ENCODE measurements at places on chromosomes 6 and 20.

DNA sequence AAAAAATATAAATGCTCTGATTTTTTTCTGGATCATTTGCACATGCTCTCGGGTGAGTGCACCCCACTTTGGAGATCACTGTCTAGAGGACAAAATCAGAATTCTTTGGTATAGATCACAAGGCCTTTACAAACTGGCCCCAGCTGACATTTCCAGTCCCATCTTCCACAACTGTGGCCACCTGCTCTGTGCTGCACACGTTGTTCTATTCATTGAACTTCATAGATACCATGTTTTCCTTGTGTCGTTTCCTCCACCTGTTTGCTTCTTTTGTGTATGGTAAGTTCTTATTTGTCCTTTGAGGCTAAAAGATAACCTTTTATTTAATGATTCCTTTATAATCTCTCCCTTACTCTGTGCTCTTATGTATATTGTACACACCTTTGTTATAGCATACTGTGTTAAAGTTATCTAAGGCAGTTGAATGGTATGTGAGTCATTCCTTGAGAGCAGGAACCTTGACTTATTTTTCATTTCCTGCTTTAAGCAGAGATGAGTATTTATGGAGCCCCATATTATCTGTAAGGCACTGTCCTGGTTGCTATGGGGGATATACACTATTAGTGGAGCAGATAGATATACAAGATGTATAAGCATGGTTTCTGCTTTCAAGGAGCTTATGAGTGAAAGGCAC, 12.0 kb upstream of the SLC17A5 start:
- no peak for DNase-seq

DNA sequence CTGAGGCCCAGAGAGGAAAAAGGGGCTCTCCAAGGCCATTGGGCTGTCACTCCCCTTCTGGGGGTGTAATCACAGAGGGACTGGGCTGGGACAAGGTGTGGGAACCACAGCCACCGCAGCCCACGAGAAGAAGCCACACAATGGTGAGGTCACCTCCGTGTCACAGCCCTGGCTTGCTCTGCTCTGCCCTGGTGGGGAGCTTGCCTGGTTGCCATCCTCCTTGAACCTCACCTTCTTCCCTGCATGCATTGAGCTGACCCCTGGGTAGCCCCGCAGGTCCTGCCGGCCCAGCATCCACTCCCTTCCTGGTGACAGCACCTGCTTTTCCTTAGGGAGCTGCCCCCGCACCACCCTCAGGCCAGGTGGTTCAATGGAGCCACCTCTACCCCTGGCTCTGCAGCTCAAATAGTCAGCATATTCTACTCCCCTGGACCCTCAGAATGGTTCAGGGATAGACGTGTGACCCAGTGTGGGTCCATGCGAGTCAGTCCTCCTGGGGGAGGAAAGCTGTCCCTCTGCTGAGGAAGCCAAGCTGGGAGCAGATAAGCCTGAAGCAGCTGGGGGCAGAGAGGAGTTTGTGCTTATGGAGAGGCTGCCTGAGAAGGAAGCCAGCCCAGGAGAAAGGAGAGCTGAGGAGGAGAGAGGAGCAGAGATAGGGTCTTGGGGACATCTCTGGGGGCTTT, 21.3 kb downstream of the RBM38 start:
- no peak for DNase-seq

DNA sequence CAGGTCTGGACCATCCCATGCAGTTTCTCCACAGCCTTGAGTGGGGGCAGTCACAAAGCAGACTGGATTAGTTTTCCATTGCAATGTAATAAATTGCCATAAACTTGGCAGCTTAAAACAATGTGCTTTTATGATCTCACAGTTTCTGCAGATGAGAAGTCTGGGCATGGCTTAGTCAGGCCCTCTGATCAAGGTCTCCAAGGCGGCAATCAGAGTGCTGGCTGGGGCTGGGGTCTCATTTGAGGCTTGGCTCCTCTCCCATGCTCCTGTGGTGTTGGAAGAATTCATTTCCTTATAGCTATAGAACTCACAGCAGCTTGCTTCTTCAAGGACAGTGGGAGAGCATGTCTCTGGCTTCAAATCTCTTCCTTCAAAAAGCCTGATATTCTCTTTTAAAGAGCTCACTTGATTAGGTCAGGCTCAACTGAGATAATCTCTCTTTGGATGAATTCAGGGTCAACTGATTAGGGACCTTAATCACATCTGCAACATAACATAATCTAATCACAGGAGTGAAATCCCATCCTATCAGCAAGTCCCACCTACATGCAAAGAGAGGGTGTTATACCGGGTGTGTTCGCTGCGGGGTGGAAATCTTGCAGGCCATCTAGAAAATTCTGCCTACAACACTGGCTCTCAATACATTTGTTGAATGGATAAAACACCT, 77.4 kb upstream of the SULF2 start:
- DNase-seq: no peak

- DNase-seq: no peak
These were observed 235.0 kb upstream of the GMDS start for GRCh38 chr6:2480267-2480966.

GRCh38 chr6:16130932-16131387, 2.1 kb downstream of the MYLIP start:
- peak; percentile 32 for DNase-seq

DNA sequence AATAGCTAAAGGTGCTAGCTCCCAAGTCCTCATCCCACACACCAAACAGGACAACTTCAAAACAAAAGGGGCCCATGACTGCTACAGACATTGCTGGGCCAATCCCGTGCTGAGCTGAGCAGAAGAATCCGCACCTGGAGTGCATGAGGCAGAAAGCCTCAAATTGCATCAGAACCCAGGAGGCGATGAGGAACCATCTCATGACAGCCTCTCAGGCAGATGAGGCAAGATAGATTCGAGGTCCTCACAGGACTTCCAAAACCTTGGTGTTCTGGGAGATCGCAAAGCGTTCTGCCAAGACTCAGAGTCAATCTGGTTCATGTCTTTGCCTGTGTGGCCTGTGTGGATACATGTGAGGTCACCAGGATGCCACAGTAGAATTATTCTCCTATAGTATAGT, 32.8 kb upstream of the SSTR4 start:
- no peak for DNase-seq

GRCh38 chr6:155106456-155107115, 111.5 kb downstream of the TIAM2 start:
- no peak for DNase-seq

GRCh38 chr20:20181322-20181721, 129.0 kb downstream of the CFAP61 start:
- DNase-seq: no peak

DNA sequence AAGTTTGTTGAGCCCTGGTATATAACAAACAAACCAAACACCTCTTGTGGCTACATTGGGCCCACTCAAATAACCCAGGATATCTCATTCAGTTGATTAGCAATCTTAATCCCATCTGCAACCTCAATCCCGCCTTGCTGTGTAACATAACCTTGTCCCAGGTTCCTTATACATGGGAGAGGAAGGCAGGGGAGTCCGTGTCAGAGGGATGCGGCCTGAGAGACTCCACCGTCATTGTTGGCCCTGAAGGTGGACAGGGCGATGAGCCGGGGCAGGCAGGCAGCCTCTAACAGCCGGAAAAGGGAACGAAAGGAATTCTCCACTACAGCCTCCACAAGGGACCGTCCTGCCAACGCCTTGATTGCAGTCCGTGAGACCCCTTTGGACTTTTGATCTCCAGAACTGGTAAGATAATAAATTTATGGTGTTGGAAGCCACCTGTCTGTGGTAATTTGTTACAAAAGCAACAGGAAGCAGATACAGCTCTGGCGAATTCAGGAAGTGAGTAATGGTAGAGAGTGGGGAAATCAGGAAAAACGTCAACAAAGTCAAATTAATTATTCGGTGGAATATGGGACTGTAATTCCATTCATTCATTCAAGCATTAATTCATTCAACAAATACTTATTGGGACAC, 124.5 kb upstream of the SALL4 start:
- no peak for DNase-seq

DNA sequence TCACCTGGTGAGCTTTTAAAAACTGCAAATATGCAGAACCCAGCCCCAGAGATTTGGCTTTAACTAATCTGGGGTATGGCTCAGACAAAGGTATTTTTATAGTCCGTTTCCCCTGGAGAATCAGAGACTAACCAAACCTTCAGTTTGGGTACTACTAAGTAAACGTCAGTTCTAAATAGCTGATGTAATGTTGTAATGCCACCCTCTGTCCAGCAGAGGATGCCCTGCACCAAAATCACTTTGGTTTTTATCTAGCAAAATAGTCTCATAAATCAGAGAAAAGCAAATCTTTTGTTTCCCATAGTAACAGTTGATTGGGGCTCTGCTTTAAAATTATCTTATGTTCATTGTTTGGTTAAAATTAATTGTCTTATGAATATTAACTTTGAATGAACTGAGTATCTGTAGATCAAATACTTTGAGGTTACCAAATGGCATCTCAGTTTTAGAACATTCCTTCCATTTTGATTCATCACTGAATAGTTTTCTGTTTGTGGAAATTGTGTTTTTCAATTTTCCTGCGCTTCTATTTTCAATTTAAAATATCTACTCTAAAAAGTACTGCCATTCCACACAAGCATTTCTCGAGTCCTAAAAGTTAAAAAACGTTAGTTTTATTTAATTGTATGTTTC, 278.3 kb upstream of the PLCB4 start:
- DNase-seq: no peak

DNA sequence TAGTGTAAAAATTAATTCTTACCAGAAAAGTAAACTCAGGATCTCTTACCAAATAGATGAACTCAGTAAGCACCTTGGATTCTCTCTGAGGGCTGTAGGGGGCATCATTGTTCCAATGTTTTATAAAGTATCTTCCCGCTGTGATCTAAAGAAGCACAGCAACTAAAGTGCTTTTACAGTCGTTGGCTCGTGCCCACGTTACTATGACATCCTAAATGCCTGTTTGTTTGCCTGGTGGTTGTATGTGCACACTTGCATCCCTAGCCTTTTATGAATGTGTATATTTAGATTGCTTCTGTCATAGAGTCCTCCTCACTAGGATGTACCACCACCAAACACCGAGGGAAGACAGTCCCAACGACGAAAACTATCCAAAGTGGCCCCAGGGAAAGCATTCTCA, 34.5 kb downstream of the SLX4IP start:
- DNase-seq: peak; percentile 16
